Stimulated activated CD4-positive, alpha-beta T cell treated with anti-CD3 and anti-CD28 coated beads, Interleukin-4, amount 100 ng/mL, for 24 hours (primary cell): ENCODE measurements at places on chromosomes 11 and 22.

GRCh38 chr11:11973866-11974265 lies 34.6 kb downstream of the DKK3 start:
- DNase-seq: no peak

DNA sequence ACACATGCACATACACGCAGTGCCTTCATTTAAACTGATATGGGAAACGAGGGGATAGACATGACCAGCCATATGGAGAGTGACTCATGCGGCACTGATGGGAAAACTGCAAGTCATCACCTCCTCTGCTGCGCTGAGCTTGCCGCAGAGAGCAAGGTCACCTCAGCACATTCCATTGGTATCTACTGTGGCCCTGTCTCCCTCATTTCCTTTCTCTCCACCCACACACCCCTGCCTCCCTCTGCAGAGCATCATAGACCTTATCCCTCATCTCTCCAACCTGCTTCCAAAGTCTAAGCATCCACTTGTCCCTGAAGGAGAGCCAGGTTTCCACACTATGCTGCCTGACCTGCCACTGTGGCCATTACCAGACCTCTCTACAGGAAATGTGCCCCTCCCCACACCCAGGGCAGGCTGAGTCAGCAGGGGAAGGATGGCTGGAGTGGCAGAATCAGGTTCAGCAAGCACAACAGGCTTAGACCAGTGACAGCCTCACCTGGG lies 116.9 kb upstream of the SNX19 start:
- no peak for DNase-seq

DNA sequence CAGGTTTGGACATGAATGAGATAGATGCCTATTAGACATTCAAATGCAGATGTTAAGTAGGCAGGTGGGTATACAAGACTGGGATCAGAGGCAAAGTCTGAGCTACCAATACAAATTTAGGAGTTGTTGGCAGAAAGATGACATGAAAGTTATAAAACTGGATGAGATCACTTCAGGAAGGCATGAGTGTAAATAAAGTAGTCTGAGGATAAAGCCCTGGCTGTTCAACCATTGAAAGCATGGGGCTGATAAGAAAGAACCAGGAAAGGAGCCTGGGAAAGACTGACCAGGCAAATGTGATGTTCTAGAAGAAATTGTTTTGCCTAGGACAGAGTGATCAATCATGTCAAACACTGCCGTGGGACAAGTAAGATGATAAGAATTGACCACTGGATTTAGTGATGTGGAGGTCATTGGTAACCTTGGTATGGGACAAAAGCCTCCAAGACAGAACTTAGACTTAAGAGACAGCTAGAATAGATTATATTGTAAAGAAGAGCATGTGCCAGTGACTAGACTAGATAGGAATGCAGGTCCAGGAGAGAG lies 98.5 kb downstream of the EHF start:
- DNase-seq: no peak

DNA sequence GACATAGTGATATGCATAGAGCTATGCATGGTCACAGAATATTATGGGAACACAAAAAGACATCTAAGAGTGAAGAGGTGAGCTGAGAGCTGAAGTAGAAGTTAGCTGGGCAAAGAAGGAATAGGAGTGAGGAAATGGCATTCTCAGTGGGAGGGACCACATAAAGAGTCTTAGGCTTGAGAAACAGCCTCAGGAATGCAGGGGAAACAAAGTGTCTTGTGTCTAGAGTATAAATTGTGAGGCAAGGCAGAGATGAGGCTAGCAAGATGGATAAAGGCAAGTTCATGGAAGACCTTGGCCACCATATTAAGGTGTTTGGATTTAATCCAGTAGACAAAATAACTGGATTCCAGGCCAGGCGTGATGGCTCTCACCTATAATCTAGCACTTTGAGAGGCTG lies 40.6 kb upstream of the CRTAM start:
- DNase-seq: no peak

DNA sequence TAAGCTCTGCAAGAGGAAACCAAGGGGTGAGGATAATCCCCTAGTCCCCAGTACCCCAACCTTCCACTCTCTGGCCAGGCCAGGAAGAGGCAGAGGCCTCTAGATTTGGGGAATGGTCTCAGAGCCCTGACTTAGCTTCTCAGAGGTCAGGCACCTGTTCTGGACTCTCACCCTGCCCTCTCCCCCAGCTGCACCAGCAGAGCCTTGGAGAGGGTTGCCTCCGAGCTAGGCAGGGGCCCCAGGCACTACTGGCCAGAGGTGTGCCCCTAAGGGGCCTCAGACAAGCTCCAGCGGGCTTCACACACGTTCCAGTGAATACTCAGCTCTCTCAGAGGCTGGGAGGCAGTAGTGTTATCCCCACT lies 8.0 kb downstream of the FREY1 start:
- no peak for DNase-seq
